ENCODE measurements at places on chromosomes 6 and 20. TPM values are rescaled to one million over a fixed set of nuclear protein-coding genes. Genes with fewer than 3 reads are reported as not detected.

DNA sequence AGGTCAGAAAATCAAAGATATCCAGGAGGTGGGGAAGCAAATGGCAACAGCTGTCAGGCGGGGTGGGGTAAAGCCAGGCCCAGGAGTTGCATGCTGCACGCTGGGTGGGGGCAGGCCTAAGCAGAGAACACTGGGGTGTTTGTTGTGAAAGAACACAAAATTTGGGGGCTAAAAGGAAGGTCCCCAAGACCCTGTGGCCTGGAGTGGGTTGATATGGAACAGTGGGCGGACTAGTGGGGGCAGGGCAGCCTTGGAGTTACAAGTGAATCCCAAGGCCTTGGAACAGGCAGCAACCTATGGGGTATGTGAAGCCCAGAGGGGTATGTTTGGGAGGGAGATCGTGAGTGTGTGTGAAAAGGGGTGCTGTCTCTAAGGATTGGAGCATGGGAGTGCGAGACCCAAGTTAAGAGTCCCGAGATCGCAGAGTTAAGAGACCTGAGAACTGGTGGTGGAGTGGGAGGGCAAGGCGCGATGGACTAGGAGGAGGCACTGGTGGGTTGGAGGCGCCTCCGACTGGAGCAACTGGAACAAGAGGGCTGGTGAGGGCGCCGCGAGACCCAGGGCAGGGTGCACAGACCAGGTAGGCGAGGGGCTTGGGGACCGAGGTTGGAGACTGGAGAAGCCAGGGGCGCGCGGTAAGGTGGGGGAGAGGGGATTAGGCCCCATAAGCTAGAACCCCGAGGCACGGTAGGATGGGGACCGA is 658 bp downstream of the CUL7 start:
- peaks cover 18% of the 10 kb centered on the region for H3K4me1 ChIP-seq
- peak overlapping the region; percentile 91 for H3K27ac ChIP-seq
- DNase-seq = no peak
- H3K4me3 ChIP-seq = peak overlapping the region; percentile 85
- peaks cover 54% of the 10 kb centered on the region for H3K36me3 ChIP-seq

GRCh38 chr6:40417031-40417430 is 170.1 kb downstream of the LRFN2 start:
- no peaks in the 10 kb centered on the region for H3K27me3 ChIP-seq
- H3K4me1 ChIP-seq = no peaks in the 10 kb centered on the region
- no peaks in the 10 kb centered on the region for H3K36me3 ChIP-seq

- H3K27ac ChIP-seq = no peak within 1 kb of the TSS
- peak within 1 kb of the TSS; percentile 56 for H3K4me3 ChIP-seq
- H3K27me3 ChIP-seq = peaks cover 63% of the 10 kb centered on the region
- no peak for DNase-seq
Measured at GRCh38 chr20:64080013-64080812, at the start of gene OPRL1. Gene OPRL1 (plus strand): TSS chr20:64080082. CDS start chr20:64092721, 12,639 bp downstream.

GRCh38 chr6:4611429-4612129 is 164.6 kb upstream of the CDYL start:
- DNase-seq = peak; percentile 22
- H3K4me3 ChIP-seq = no peak overlapping the region
- no peaks in the 10 kb centered on the region for H3K4me1 ChIP-seq
- H3K36me3 ChIP-seq = no peaks in the 10 kb centered on the region
- no peak overlapping the region for H3K27ac ChIP-seq

- no peaks in the 10 kb centered on the region for H3K27me3 ChIP-seq
- no peak overlapping the region for H3K4me3 ChIP-seq
- DNase-seq = no peak
Measured at GRCh38 chr6:166587631-166588413, 1.3 kb upstream of the RAMACL start.

The RIPPLY2 gene
- polyA plus RNA-seq = 0.88 TPM

GRCh38 chr6:46217671-46218131 is 46.9 kb upstream of the ENPP5 start:
- H3K4me1 ChIP-seq = peaks cover 13% of the 10 kb centered on the region
- no peak overlapping the region for H3K4me3 ChIP-seq
- no peak overlapping the region for H3K27ac ChIP-seq
- no peak for DNase-seq
- H3K36me3 ChIP-seq = no peaks in the 10 kb centered on the region
- no peaks in the 10 kb centered on the region for H3K27me3 ChIP-seq

DNA sequence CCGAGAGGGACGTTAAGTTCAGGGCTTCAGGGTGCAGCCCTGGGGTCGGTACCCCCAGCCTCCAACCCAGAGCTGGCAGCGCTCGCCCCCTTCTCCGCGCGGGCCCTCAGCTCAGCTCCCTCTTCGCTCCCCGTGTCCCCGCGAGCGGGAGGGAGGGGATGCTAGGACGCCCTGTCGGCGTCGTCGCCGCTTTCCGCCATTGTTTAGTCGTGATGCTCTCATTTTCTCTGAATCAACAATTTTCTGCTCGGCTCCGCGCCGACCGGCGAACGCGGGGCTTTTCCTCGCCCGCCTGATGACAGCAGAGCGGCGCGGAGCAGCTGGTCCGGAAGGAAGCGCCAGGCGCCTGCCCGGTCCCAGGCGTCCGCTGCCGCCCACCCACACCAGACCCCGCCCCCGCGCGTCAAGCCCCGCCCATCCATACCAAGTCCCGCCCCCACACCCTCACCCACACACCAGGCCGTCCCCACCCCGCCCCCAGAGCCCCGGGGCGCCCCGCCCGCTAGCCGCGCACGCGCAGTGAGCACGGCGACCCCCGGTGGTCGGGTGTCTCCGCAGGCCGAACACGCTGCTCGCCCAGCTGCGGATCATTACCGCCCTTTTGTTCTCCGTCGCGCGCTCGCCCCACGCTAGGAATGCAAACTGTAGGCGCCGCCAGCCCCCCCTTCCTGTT is 50.1 kb upstream of the SLC32A1 start:
- H3K4me1 ChIP-seq = peaks cover 4% of the 10 kb centered on the region
- H3K4me3 ChIP-seq = peak overlapping the region; percentile 42
- DNase-seq = peak; percentile 19
- no peaks in the 10 kb centered on the region for H3K36me3 ChIP-seq
- no peak overlapping the region for H3K27ac ChIP-seq

The C6orf136 gene
- 34.7 TPM for polyA plus RNA-seq

DNA sequence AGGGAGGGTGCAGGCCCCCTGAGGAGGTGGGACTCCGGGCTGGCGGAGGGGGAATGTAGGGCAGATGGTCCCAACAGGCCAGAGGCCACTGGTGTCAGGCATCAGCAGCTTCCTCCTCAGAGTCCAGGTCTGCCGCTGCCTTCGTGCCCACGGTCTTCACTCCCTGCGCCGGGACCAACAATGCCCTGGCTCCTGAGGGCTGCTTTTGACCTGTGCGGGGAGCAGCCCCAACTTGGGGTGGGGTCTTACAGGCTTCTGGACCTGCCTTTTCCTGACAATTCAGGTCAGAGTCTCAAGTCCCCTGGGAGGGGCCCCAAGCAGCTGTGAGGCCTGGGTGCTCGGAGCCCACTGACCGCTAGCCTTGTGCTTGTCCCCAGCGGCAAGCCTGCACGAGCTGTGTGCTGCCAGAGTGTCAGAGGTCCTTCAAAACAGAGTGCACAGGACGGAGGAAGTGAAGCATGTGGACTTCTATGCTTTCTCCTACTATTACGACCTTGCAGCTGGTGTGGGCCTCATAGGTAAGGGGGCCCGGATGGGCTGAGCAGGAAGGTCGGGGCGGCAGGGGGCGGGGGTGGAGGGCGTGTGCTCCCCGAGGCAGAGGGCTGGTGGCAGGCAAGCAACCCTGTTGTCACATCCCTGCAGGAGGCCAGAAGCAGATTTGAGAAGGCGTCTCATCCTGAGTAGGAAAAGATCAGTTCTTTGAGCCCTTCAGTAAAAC is 25.3 kb upstream of the PYGB start:
- H3K4me3 ChIP-seq = no peak overlapping the region
- DNase-seq = peak; percentile 46
- H3K36me3 ChIP-seq = peaks cover 72% of the 10 kb centered on the region
- H3K27me3 ChIP-seq = no peaks in the 10 kb centered on the region
- H3K27ac ChIP-seq = no peak overlapping the region

DNA sequence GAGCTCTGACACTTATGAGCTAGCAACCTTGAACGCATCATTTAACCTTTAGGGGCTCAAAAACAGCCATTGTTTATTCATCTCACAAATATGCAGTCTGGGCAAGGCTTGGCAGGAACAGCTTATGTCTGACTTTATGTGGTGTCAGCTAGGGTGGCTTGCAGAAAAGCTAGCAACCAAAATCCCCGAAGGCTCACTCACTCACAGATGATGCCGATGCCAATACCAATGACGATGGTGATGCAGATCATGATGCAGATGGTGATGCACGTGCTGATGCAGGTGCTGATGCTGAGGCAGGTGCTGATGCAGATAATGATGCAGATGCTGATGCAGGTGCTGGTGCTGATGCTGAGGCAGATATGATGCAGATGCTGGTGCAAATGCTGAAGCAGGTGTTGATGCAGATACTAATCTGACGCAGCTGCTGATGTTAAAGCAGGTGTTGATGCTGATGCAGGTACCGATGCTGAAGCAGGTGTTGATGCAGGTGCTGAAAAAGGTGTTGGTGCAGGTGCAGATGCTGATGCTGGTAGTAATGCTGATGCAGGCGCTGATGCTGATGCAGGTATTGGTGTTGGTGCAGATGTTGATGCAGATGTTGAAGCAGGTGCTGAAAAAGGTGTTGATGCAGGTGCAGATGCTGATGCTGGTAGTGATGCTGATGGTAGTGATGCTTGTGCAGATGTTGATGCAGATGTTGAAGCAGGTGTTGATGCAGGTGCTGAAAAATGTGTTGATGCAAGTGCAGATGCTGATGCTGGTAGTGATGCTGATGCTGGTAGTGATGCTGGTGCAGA is 195.6 kb downstream of the NFATC2 start:
- H3K4me3 ChIP-seq = no peak overlapping the region
- no peaks in the 10 kb centered on the region for H3K36me3 ChIP-seq
- H3K4me1 ChIP-seq = no peaks in the 10 kb centered on the region
- no peak for DNase-seq

The LY86 gene
- polyA plus RNA-seq = 3.5 TPM

- H3K27ac ChIP-seq = peak overlapping the region; percentile 91
- peaks cover 26% of the 10 kb centered on the region for H3K4me1 ChIP-seq
- DNase-seq = no peak
- peaks cover 47% of the 10 kb centered on the region for H3K36me3 ChIP-seq
- peak overlapping the region; percentile 85 for H3K4me3 ChIP-seq
- no peaks in the 10 kb centered on the region for H3K27me3 ChIP-seq
Measured at GRCh38 chr6:43054206-43054943, 724 bp upstream of the CUL7 start.

GRCh38 chr20:2604506-2604835 is 48.0 kb upstream of the NOP56 start:
- H3K27me3 ChIP-seq = no peaks in the 10 kb centered on the region
- H3K4me1 ChIP-seq = peaks cover 10% of the 10 kb centered on the region
- H3K4me3 ChIP-seq = no peak overlapping the region
- H3K27ac ChIP-seq = no peak overlapping the region
